Activated naive CD4-positive, alpha-beta T cell treated with anti-CD3 and anti-CD28 coated beads for 36 hours (primary cell): ENCODE measurements at places on chromosomes 4 and X. TPM values are rescaled to one million over a fixed set of nuclear protein-coding genes. Genes with fewer than 3 reads are reported as not detected.

DNA sequence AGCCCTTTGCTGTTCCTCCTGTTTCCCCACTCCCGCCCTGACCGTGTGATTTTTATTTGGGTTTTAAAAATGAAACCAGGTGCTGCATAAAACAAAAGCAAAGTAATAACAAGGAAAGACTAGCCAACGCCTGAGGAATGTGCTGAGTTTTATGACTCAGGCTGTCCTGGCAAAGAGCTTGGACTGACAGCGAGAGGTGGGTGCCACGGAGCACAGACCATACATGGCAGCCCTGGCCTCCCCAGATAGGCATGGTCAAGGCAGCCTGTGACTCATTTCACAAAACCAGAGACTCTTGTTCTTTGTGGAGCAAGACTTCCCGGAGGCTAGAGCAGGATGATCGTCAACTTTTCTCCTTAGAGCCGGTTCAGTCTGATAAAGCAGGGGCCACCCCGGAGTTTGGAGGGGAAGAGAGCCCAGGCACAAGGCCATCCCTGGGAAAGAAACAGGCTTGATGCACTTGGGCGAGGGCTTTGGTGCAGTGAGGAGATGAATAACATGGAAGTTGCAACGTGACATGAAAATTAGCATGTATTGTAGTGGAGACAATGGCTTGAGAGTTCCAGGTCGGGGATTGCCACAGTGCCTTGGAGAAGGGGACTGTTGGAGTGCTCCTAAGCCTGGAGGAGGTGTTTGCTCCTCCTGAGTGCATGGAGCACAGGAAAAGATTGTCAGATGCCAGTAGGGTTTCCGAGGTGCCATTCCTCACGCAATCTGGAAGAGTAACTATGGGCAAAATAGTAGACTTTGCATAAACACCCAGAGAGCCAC lies 54.8 kb downstream of the C4orf51 start:
- DNase-seq, result no peak

GRCh38 chrX:152813206-152813605 lies 17.4 kb downstream of the CETN2 start:
- DNase-seq, result no peak

DNA sequence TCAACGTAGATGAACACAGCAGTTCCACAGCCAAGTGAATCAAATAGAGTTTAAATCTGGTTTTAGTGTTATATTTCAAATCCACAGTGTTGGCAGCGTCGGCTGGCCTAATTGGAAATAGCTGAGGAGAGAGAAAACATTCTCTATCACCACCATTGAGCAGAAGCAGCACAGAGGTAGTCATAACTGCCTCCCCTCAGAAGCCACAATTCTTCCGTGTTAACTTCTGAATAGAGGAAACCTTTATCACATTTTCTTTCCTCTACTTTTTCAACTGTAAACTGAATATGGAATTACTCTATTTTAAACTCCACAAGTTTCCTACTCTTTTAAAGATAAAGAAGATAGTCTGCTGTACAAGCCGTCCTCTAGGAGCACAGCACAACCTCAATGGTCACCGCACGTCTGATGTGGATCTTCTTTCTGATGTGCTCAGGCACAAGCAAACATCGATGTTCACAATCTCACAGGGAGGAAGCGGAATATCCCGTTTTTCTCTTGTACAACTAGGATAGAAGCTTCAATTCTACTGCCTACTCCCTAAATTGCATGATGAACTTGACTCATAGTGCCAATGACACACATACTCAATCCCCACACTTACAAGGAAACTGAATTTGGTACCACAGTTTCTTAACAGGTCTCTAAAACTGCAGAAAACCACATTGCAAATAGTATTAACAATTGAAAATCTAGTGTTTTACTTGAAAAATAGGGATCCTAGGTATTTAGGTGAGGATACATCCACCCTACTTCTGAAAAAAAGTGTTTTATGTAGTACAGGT lies 217.8 kb upstream of the ETNPPL start:
- no peak for DNase-seq

DNA sequence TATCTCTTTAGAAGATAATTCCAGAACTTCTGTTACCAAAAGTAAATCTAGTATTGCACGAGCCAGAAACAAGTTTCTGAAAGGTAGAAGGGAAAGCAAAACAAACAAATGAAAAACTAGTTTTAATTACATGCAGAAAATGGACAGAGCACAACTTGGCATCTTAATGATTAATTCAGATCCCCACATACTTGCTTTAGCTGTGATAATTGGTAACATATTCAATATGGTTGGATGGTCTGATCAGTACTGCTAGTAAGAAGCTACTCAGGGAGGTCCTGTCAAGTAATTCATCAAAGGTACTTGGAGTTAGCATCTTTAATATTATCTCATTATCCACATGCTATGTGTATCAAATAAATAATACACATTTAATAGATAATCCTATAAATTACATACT lies 204.3 kb downstream of the TRAM1L1 start:
- no peak for DNase-seq

The KDR gene
- total RNA-seq, result not detected

- no peak for DNase-seq
These were observed 96.5 kb upstream of the ESX1 start for GRCh38 chrX:104351173-104351769.

The CLGN gene
- not detected for total RNA-seq

The USP17L27 gene
- total RNA-seq, result not detected

DNA sequence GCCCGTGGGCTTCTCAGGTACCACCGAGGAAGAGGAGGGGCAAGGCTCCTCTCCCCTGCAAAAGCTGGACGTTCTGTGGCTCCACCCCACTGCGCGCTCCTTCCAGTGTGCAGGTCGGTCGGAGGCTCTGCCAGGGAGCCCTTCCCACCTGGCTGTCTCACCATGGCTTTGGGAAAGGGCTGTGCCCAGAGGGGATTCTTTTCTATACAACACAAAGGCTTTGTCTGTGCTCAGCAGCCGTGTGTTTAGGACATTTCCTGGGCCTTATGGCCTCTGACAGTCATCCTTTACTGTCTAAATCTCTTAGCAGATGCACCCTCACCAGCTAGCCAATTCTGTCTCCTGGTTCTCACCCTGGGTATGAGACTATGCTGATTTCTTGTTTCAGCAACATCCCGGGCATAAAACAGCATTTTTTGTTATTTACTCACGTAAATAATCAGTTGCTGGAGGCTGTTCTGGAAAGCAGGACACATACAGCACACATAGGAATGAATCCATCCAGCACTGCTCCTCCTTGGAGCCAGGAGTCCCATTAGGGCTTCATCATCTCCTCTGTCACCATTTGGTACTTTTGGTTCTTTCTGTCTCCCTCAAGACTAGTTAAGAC lies 20.4 kb upstream of the ATXN3L start:
- no peak for DNase-seq

DNA sequence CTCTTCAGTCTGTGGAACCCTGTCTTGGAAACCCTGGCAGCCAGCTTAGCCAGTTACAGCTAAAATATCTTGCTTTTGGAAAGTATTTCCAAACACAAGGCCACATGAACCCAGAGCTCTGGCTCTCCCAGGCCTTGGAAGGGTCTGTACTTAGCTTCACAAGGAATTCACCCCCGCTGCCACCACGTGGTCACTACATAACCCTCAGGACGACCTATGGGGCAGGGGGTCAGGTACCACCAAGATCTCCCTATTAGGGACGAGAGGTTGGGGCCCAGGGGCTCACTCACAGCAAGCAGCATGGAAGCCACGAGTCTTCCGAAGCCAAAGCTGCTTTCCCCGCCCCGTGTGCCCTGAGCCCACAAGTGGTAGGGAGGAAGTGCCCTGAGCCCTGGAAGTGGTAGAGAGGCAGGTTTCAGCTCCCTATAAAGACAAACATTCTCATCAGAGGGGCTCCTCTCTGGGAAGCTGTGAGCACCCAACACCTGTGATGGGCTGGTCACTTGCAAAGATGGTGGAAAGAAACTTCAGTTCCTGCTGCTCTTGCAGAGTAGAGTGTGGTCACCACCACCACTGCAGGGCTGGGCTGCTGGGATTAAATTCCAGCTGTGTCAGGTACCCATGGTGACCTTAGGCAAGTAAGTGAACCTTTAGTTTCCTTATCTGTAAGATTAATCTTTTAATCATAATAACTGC lies 4.7 kb upstream of the JAKMIP1 start:
- DNase-seq, result no peak

The SULT1E1 gene
- not detected for total RNA-seq

DNA sequence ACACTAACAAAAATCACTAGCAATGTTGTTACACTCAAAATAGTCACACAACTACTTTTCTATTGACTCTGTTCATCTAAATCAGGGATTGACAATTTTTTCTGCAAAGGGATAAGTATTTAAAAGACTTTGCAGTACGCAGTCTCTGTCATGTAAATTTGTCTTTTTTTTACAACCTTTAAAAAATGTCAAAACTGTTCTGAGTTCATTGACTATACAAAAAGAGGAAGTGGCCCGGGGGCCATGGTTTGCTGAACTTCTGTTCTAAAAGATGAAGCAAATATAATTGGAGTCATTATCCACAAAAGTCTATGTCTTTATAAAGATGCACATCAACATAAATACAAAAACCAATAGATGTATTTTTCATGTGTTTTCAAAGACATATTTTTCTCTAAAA lies 1310.3 kb downstream of the RPA4 start:
- no peak for DNase-seq

DNA sequence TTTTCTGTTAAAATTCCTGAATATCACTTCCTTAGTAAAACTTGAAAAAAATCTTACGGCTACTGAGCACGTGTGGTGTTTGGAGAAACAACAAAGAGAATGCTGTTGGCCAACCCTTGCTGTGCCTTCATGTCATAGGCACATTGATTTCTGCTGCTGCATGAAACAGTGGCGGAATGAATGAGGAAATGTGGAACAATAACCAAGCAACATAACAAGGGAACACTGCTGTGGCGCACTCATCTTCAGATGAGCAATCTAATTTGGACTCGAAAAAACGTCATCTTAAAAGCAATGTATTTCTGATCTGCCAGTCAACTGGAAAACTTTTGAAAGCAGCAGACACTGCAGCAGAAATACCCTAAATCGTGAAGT lies 51.4 kb downstream of the PROM1 start:
- DNase-seq, result no peak

The PLAC1 gene
- not detected for total RNA-seq

The TENM3 gene
- not detected for total RNA-seq

DNA sequence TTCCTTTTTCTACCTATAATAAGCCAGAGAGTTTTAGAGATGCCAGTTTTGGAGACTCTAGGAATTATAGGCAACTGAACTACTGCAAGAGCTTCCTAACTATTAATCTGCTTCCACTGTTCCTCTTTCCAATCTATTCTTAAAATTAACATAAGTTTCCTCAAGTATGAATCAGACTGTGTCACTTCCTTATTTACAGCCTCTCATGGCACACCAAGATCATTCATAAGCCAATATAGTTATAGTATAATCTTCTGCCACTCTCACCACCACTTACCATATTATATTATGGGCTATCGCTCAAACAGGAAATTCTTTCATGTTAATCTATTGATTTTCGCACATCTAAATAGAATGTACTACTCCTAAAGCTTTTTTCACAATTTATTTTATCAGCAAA lies 383.5 kb downstream of the STPG2 start:
- DNase-seq, result no peak

The FHL1 gene
- total RNA-seq, result 20.5 TPM

- no peak for DNase-seq
These were observed 118.5 kb upstream of the FAM9C start for GRCh38 chrX:13162772-13163410.

DNA sequence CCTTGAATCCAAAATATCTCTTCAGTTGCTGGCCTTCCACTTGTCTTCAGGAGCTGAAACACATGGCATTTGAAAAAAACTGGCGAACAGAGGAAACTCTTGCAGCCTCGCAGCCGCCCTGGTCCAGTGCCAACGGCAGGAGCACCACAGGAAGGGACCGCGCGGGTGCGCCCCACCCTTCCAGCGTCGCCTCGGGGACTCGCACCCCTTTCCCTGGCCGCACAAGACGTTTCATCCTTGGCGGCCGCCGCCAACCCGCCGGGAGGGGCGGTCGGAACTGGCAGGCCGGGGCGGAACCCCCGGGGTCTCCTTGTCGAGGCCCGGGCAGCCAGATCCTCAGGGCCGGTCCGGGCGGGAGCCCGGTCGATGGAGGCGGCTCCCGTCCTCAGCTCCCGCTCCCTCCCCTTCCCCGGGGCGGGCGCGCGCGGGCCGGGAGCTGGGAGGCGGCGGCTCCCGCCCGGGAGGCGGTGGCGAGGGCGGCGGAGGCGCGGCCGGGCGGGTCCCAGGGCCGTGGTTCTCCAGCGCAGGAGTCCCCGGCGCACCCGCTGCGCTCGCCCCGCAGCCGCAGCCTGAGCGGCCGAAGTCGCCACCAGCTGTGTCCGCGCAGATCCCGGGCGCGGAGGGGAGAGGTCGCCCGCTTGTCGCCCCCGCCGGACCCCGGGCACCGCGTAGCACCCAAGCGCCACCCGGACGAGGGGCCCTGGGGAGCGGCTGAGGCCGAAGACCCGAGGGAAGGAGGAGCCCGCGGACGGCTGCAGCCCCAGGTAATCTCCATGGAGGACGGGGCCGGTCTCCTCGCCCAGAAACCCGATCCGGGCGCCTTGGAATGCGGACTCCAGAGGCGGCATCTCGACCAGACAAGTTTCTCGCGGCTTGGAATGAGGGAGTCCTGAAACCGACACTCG lies 886 bp upstream of the NDST3 start:
- peak; percentile 6 for DNase-seq

- no peak for DNase-seq
These were observed 17.4 kb downstream of the CCNG2 start for GRCh38 chr4:77174426-77174825.

The CXCL11 gene
- not detected for total RNA-seq

The GPR119 gene
- not detected for total RNA-seq

GRCh38 chr4:41448934-41449333 lies 89.0 kb upstream of the LIMCH1 start:
- no peak for DNase-seq
